Fibroblast of skin of left quadriceps (primary cell): ENCODE measurements at places on chromosomes 1 and 21.

DNA sequence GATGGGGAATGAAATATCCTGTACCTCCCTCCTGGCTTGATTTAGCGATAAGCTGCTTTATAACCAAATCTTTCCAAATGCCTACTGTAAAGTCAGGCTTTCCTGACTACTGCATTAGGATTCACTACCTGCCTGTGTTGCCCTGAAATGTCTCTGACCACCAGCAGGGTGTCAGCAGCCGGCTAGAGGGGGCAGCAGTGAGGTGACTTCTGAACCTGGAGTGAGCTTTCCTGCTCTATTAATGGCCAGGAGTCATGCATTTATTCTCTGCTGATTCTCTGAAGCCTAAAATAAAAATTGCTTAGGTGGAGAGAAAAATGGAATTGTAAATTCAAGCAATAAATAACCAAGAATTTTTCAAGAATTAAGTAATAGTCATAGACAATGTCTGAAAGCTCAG is 2.5 kb downstream of the BACE2 start:
- no peak for DNase-seq

DNA sequence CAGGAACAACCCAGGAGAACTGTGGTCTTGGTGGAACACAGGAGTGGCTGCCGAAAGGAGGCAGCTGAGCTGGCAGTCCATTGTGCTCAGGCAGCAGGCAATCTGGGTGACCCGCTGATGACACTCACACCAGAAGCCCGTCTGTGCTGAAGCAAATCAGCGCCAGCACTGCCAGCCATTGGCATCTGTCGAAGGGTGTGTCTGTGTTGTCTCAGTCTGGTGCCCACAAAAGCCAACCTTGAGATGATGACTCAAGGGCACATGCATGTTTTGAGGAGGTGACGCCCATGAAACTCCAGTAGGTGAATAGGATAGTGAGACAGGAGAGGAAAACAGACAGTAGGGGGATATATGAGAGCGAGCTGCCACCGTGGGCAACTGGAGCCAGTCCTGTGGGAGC is 167.3 kb downstream of the KAZN start:
- no peak for DNase-seq

GRCh38 chr1:187443939-187444338 is 615.2 kb downstream of the PLA2G4A start:
- DNase-seq, result no peak

DNA sequence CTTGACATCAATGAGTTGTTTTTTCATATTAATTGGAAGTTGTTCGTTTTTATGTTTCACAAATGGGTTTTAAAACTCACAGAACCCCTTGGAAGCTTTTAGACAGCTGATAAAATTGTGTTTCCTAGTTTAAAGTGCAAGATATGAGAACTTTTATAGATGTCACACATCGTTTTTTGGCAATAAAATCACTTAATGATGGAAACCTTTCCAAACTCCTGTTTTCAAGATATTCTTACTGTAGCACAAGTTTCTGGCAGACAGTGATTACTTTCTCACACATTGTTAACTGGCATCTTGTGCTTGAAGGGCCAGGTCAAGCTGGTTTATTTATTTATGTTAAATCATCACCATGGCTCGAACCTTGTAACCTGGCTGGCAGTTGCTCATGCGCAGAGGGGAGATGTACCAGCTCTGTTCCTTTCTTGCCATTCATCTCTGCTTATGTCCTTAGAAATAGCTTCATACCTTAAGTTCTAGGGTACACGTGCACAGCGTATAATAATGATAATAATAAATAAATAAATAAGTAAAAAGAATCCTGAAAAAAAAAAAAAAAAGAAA is 10.2 kb upstream of the RCAN1 start:
- no peak for DNase-seq

DNA sequence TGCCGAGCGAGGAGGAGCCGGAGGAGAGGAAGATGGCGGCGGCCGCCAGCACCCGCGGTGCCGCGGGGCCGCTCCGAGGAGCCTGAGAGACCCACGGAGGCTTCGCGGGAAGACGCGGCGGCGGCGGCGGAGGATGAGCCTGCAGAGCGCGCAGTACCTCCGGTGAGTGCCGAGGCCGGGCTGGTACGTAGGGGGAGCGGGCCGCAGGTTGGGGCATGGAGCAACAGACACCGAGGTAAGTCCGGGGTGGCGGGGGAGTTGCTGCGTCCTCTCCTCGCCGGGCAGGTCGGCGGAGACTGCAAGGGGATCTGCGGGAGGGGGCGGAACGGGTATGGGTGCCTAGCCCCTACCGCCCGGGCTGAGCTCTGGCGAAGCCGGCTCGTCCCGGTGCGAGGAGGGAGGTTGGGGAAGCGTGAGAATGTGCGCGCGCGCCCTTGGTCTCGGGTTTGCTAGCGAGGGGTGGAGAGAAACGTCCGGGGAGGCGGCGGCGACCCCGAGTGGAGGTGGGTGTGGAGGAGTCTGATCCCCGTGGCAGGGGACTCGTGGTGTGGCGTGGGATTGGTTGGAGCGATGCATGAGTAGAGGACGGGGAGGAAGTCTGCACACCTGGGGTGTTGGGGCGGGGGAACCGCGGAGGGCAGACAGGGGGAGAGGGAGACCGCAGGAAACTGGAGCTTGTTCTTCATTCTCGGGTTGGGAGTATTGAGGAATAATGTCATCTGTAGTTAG is at the start of gene SMG7:
SMG7 (plus strand) TSS at position 12 of the 729 bp plus-strand sequence; CDS start at position 134, 122 bp downstream.
- no peak for DNase-seq

DNA sequence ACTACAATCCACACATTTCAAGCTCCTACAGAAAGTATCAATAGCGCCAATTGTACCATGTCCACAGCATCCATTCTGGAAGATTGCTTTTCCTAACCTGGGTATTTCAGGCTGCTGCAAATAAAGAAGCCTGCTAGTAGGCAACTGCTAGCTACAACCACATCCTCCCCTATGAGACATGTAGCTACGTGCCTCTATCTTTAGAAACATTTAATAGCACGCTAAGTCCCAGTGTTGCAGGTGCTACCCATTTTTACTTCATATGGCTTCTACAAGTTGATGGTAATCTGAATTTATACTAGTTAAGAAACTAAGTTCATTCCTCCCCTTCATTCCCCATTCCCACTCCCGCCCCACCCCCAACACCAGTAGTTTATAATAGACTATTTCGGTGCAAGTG is 7.4 kb upstream of the AMPD1 start:
- DNase-seq, result no peak

DNA sequence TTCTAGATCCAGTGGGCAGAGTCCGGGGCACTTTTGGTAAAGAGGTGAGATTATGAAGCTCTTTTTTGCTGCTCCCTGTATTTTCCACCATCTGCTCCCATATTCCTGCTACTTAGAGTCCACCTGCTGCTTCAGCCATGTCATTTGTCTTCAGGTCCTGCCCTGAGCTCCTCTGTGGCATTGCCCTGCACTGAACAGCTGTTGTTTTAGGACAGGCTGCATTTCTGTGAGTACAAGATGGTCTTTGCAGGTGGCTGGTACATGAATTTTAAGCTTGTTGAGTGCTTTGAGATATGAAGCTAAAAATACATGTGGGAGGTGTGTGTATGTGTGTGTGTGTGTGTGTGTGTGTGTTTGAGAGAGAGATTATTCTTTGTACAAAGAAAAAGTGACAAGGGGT is 21.9 kb downstream of the MT1HL1 start:
- DNase-seq, result no peak

GRCh38 chr1:46394872-46395465 is 852 bp downstream of the FAAH start:
- DNase-seq, result no peak

DNA sequence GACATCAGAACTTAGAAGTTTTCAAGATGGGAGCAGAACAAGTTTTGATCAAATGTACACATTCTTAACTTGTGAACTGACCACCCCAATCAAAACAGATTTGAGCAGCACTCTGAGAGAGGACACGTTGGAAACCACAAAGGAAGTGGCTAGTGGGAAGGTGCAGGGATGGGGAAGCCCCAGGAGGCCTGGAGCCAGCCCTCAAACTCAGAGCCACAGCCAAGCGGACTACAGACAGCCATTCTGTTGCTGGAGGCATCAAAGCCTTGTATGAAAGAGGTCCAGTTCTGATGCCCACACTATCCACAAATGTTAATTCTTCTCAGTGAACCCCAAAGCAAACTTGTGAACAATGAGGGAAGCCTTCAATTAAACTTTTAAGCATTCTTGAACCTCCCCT is 143.6 kb upstream of the RAB4A start:
- DNase-seq, result no peak

GRCh38 chr1:6258675-6259074 is 2.2 kb downstream of the GPR153 start:
- no peak for DNase-seq

DNA sequence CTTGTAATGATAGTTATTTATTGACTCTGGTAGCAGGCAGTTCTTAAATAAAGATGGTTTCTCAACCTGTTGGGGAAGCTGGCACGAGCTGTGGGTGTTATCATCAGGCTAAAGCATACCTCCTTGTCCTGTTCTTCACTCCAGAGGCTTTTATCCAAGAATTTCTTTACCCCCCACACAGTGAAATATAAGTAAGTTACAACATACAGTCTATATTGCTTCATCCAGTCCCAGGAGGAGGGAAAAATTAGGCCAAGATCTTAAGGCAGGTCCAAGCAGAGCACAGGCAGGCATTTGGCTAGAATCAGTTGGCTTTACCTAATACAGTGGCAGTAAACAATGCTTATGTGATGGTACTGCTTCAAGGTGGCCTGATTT is 6.3 kb downstream of the TMEM81 start:
- peak; percentile 20 for DNase-seq

GRCh38 chr21:44062380-44062779 is 44.8 kb upstream of the PWP2 start:
- no peak for DNase-seq

- DNase-seq, result no peak
These were observed 577 bp downstream of the IKBKE start for GRCh38 chr1:206470692-206471414.

DNA sequence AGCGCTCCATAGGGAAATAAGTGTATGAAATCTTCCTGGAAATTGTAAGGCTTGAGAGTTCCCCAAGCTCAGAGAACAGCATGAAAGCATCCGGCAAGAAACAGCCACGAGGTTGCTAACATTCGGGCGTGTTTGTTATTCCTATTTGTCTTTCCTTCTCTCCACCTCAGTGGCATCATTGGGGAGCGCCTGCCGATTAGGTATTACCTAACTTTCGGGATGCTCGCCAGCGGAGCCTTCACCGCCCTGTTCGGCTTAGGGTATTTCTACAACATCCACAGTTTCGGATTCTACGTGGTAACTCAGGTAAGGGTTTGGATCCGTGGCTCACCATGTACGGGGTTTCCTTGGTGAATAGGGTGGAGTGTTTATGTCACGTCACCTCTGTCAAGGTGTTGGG is 25.7 kb downstream of the SLC37A1 start:
- no peak for DNase-seq

- DNase-seq, result peak; percentile 91
These were observed 508.8 kb downstream of the PLPP3 start for GRCh38 chr1:56070601-56071000.

DNA sequence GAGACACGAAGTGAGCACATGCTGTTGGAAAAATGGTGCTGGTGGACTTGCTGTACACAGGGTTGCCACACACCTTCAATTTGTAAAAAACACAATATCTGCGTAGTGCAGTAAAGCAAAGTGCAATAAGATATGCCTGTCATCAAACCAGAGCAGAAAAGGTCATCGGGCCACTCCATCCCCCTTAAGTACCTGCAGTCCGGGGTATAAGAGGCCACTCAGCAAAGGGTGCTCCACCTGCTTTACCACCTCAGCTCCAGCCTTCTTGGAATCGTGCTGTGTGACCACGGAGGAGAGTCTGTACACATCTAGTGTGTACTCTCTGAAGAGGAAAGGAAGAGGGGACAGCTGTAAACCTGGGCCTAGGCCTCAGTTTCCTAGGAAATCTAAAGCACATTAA is 10.9 kb downstream of the YARS1 start:
- no peak for DNase-seq

GRCh38 chr21:45017039-45017960 is 57.1 kb upstream of the ADARB1 start:
- no peak for DNase-seq

GRCh38 chr1:39116116-39116607 is 88.3 kb upstream of the MACF1 start:
- DNase-seq, result no peak

GRCh38 chr1:245858722-245859492 is 648.2 kb downstream of the SMYD3 start:
- no peak for DNase-seq

- DNase-seq, result no peak
These were observed 3.4 kb upstream of the ANGPTL3 start for GRCh38 chr1:62593825-62594394.

- DNase-seq, result no peak
These were observed 9.6 kb upstream of the FABP3 start for GRCh38 chr1:31382379-31382989.

DNA sequence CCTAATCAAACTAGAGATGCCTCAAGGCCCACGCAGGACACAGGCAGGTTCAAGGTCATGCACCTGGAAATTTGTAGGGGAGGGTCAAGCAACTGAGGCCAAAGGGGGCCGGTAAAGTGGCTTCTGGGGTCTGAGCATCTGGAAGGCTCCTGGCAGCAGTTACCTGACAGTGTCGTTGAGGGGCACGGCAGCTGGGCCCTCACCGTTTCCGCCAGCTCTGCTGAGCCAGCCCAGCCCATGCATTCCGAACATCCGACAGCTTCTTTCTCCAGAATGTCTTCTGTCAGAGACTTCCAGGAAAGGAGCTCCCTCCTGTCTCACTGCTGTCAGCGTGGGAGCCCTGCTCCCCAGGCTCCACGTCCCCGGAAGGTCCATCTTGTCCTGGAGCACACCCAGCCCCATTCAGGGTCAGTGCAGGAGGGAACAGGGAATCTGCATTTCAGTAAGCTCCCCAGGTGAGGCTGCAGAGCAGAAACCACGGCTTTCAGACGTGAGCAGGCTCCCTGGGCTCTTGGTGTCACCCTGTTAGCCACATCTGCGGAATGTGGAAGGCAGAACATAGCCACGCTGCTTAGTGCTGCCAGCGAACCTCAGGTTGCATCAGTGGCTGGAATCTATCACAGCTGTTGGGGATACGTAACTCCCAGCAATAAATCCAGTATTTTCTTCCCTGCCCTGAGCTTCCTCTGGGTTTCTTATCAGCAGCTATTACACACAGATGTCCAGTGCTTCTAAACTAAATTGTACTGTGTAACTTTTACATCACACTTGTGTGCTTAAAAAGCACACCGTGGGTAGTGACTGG is 36.3 kb upstream of the FAM3B start:
- DNase-seq, result peak; percentile 72

- no peak for DNase-seq
These were observed at the start of gene PIK3CD for GRCh38 chr1:9651565-9652378. Gene PIK3CD (plus strand): TSS chr1:9651731. CDS start chr1:9710456, 58,725 bp downstream.

- DNase-seq, result no peak
These were observed 8.5 kb upstream of the FYB2 start for GRCh38 chr1:56827711-56828110.

DNA sequence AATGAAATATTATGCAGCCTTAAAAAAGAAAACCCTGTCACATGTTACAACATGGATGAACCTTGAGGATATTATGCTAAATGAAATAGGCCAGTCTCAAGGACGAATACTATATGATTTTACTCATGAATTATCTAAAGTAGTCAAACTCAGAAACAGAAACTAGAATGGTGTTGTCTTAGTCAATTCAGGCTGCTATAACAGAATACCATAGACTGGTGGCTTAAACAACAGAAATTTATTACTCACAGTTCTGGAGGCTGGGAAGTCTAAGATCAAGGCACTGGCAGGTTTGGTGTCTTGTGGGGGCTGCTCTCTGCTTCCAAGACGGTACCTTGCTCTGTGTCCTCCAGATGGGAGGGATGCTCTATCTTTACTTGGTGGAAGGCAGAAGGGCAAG is 113.8 kb upstream of the DNAH14 start:
- no peak for DNase-seq
